HEK293T (cell line): ENCODE measurements at places on chromosomes 3 and 15.

DNA sequence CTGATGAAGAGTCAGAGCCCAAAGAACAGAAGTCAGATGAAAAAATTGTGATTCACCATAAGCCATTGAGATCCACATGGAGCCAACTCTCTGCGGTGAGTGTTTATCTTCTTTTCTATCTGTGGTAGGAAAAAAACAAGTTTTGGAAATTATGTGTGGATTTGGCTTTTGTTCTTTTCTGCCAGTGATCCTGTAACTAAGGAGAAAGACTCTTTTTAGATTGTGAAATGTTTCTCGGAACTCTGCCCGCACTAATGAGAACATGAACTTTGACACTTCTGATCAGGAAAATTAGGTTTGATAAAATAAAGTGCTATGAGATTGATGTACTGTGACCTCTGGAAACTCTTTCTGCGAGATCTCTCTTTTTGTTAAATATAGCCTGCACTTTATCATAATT lies 8.4 kb downstream of the ARHGEF26 start:
- DNase-seq: no peak

DNA sequence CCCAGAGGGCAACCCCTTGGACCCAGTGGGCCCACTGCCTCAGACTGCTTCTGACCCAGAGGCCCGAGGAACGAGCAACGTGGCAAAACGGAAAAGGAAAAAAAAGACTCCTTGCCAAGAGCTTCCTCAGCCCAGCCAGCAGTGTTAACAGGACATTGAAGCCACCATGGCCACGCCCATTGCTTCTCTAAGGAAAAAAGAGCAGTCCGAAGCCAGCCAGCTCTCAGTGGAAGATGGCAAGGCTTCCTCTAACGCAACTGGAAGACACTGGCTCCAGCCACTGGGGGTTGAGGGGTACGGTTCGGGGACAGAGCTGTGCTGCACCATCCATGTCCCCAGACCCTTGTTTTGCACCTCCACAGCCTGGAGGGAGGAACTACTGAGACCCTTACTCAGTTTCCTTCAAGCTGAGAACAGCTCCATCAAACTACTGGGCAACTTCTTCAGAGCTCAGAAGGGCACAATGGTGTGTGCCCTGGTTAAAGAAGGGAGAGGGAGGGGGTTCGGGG lies 10.7 kb downstream of the BMF start:
- DNase-seq: no peak

GRCh38 chr3:37892927-37893600 lies 31.4 kb downstream of the CTDSPL start:
- DNase-seq: no peak

DNA sequence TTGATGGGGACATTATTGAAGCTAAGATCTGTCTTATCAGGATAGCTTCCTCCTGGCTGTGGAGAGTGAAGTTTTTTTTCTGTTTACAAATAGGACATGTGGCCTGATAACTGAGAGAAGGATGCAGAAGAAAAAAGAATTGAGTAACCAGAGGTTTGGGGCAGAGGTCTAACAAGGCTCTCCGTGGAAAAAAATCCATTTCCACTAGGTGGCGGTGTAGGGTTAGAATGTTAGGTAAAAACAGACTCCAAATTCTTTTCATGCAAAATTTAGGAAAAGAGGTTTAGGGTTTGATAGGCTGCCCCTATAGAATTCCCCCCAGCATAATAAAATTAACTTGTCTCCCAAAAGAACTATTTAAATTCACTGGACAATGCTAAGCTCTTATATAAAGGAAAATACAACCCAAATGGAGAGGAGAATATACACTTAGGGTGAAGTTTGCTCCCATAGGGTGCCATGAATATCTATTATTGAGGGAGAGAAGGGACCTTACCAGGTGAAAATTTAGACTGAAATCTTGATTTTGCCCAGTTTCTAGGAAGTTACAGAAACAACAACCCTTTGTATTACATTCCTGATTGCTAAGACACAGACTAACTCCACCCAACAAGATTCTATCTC lies 1560.4 kb downstream of the OTOL1 start:
- DNase-seq: peak; percentile 42

GRCh38 chr15:84702961-84703482 lies 12.9 kb downstream of the SEC11A start:
- no peak for DNase-seq

DNA sequence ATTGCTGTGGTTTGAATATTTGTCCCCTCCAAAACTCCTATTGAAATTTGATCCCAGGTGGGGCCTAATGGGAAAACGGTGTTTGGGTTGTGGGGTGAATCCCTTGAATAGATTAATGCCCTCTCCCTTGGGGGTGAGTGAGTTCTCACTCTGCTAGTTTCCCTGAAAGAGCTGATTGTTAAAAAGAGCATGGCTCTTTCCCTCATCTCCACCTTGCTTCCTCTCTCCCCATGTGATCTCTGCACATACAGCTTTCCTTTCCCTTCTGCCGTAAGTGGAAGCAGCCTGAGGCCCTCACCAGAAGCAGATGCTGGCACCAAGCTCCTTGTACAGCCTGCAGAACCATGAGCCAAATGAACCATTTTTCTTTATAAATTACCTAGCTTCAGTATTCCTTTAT lies 394.9 kb upstream of the WNT5A start:
- no peak for DNase-seq

GRCh38 chr3:73530022-73530396 lies 94.7 kb downstream of the PDZRN3 start:
- no peak for DNase-seq

GRCh38 chr3:185253645-185254410 lies at the start of gene EHHADH:
Gene EHHADH, minus strand, starts transcription at chr3:185254049. Its CDS starts 27 bp downstream, at chr3:185254022.
- DNase-seq: peak; percentile 61

- peak; percentile 41 for DNase-seq
These were observed 511.2 kb downstream of the MECOM start for GRCh38 chr3:169152319-169152718.

- DNase-seq: no peak
These were observed 32.6 kb downstream of the BBX start for GRCh38 chr3:107555359-107555758.

GRCh38 chr3:149566292-149566975 lies 91.4 kb downstream of the WWTR1 start:
- DNase-seq: no peak

GRCh38 chr3:58965865-58966264 lies 84.0 kb downstream of the CFAP20DC start:
- no peak for DNase-seq

GRCh38 chr3:151085889-151086483 lies 522 bp downstream of the MED12L start:
- DNase-seq: peak; percentile 53

DNA sequence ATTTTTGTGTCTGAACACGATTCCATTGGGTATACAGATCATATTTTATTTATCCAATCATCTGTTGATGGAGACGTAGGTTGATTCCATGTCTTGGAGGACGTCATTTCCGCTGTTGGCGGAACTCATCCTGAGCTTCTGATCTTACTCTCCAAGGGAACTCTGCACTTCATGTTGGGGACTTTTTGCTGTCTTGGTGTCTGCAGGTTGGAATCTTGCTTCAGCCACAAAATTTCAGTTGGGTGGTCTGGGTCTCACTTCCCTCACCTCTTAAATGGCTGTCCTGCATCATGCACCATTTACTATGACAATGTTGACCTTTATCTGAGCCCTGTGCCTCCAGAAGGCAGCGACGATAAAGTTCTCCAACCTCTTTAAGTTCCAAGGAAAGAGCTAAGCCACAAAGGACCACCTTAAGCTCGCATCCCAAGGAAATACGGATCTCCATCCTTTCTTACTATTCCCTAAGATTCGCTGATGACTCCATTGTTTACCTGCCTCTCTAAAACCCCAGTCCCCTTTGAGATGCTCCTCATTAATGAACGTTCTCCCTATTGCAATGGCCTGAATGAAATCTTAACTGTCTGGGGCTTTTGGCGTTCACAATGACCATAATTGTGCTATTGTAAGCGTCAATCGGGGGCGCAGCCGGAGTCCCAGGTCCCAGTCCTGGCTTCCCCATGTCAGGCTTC lies 23.1 kb upstream of the RNU6-1 start:
- no peak for DNase-seq

- no peak for DNase-seq
These were observed 9.5 kb downstream of the MYL3 start for GRCh38 chr3:46853441-46854415.

DNA sequence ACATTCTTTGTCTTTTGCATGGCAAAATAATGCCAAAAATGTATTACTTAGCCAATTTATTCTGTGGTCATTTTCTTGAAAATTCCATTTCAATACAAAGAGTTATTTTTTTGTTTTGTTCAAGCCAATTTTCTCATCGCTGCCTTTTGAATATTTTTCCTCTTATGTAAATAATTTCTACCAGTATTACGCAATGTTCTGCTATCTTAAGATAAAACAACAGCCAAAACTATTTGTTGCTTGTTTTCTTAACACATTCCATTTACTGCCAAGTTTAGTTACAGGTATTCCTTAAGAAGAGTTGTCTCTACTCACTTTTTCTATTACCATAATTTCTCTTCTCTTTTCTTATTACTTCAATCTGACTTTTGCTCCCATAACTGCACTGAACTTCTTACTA lies 163.1 kb downstream of the ROBO1 start:
- no peak for DNase-seq

DNA sequence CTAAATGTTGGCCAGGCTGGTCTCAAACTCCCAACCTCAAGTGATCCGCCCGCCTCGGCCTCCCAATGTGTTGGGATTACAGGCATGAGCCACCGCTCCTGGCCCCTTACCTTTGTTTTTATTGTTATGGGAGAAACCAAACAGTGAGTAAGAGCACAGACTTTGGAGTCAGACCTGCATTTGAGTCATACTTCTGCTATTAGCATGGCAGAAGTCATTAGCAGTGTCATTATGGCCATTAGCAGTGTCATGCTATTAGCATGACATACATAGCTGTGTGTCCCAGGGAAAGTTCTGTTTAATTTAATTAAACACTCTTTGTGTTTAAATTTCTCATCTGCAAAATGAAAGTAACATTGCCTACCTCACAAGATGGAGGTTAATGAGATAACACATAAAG lies 54.8 kb downstream of the SQOR start:
- DNase-seq: no peak

- no peak for DNase-seq
These were observed 951 bp downstream of the GPR62 start for GRCh38 chr3:51955893-51956770.

- no peak for DNase-seq
These were observed 23.9 kb upstream of the ACAD9 start for GRCh38 chr3:128855569-128855968.

GRCh38 chr3:127644641-127645370 lies 15.8 kb downstream of the PODXL2 start:
- no peak for DNase-seq

DNA sequence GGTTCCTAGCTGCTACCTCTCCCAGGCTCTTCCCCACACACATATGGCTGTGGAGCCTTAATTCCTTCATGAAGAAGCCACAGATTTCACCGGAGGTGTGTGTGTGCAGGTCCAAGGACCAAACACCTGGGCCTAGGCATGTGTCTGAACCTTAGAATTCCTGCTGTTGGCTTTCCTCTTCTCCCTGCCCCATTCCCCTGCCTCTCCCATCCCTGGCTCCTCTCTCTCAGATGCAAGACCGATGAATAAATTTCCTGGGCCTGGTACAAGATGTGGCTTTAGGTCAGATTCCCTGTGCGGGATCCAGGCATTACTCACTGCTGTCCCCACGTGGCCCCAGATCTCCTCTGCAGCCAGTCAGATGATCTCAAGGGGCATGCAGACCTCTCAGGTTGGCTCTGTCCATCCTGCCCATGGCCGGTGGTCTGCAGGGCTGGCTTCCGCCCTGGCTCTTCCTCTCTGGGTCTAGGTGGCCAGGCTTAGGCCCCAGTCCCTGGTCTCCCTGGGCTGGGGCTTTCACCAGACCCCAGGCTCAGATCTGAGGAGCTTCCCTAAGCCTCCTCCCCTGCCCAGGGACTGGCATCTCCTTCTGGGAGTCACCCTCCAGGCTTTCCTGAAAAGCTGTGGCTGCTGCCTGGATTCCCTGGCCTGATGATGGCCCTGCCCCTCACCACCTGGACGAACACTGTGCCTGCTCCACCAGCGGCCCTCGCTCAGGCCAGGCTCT lies 20.5 kb downstream of the CCR9 start:
- peak; percentile 33 for DNase-seq

DNA sequence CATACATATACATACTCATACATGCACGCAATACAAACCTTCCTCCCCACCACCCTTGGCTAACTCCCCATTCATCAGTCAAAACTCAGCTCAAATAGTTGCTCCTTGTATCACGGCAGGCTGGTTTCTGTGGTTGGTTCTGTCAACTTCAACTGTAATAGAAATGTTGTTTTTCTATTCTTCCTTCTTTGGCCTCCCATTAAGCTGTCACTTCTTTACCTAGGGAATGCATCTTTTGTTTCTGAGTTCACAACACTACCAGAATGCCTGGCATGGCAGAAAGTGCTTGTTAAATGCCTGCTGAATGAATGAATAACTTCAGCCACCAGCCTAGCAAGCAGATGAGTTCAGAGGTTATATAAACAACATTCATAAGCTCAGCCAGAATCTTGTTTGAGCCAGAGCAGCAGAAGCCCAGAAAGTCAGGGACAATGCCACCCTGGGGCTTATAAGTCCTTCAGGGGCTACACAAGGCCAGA lies 63.1 kb downstream of the B3GALNT1 start:
- no peak for DNase-seq

DNA sequence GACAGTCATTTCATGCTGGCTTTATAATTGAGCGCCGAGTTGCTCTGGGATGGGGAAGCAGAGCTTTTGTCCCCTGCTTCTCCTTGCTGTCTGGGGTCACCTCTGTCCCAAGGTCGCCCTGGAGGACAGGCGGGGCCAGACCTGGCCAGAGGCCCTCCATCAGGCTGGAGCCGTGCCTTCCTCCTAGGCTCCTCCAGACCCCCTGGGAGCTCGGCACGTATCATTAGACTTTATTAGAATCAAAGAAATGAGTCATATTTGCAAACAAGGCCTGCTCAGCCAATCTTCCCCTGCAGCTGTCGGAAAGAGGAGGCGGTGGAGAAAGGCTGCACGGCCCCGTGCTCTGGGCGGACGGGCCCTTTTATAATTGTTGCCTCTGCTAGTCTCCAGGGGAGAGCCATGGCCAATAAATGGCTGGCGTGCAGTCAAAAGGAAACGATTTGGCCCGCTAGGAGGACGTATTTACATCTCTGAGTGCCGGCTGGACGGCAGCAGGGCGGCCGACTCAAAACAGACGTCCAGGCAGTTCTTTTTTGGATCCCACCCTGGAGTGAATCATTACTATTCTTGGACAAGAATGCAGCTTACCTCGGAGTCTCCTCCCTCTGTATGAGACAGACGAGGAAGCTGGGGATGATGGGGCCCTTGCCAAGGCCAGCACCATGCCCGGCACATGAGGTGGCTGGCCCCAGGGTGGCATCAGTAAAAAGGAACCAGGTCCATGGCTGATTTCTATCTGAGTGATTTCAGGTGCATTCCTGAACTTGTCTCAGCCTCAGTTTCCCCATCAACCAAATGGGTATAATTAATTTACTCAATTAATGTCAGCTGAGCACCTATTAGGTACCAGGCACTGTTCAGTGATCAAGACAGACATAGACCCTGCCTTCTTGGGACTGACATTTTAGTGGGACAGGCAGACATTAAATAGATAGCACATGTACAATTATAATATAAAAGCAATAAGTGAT lies 50.6 kb downstream of the SLC6A6 start:
- DNase-seq: peak; percentile 70

GRCh38 chr3:170078620-170079281 lies 41.0 kb downstream of the GPR160 start:
- no peak for DNase-seq
